HFFc6 (cell line): ENCODE measurements at places on chromosomes 6 and 20. TPM values are rescaled to one million over a fixed set of nuclear protein-coding genes. Genes with fewer than 3 reads are reported as not detected.

Gene HMGN4
- 49.5 to 55.8 TPM (median 50.1 TPM) in 3 replicates for total RNA-seq

DNA sequence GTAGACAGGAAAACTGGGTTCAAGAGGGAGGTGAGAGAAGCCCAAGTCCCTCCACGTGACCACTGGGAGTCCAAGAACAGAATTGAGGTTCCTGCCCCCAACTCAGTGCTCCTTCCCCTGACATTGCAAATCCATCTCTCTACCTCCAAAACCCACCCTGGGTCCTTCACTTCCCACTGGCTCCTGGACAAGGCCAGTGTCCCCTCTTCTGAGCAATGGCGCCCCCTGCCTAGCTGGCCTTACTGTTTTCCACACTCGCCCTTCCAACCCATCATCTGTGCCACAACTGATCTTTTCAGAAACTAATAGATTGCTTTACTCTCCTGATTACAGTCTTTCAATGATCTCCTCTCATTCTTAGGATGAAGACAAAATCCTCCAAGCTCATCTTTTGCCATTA is 200.3 kb downstream of the ANKRD60 start:
- peaks cover 9% of the 10 kb centered on the region for H3K27me3 ChIP-seq
- H3K4me1 ChIP-seq = no peaks in the 10 kb centered on the region; the same call in 1 of the 2 replicates

GRCh38 chr20:33284284-33284683 is 1.3 kb downstream of the BPIFB1 start:
- no peak overlapping the region for H3K4me3 ChIP-seq
- no peak overlapping the region for H3K27ac ChIP-seq
- no peaks in the 10 kb centered on the region for H3K36me3 ChIP-seq

GRCh38 chr6:33123732-33124524 is 48.1 kb downstream of the HLA-DPB1 start:
- peaks cover 10% of the 10 kb centered on the region for H3K36me3 ChIP-seq
- no peaks in the 10 kb centered on the region for H3K4me1 ChIP-seq
- no peak overlapping the region for H3K4me3 ChIP-seq

Gene MYCT1
- total RNA-seq = 0.39 and 1.7 TPM in 2 replicates

DNA sequence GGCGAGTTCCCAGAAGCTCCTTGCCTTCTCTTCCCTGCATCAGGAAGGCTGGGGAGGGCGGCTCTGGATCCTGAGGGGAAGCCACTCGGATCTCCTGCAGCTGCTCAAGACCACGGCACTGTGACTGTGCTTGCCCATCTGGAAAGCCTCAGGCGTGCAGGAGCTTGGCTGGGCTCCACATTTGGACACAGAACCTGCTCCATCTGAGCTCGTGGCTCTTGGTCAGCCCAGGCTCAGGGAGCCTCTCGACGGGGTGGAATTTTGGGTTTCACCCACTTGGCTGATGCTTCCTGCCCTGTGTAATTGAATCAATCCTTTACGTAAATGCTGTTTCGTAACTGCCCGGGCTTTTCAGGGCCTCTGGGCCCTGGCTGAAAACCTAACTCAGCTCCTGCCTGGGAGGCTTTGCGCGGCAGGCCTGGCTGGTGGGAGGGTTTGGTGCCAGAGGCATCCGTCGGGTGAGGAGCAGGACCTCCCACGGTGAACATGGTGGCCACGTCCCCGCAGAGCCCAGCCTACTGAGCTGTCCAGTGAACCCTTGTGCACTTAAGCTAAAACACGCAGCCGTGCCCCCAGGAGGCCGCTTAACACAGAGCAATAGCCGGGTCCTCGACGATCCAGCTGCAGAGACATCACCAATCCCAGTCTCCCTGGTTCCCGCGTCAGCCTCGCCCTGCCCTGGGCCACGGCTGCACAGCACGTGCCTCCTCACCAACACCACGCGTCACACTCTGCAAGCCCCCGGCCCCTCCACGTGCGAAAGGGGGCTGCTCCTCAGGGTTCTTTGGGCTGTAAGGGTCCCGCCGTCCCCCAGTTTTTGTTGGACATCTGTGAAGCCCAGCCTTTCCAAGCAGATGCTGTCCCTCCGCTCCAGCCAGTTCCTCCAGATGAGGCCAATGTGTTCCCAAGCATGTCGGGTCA is 241.0 kb downstream of the DLL1 start:
- no peaks in the 10 kb centered on the region for H3K4me1 ChIP-seq
- H3K4me3 ChIP-seq = no peak overlapping the region
- H3K27me3 ChIP-seq = peaks cover 4% of the 10 kb centered on the region; the same call in 1 of the 2 replicates
- H3K27ac ChIP-seq = no peak overlapping the region
- peaks cover 14% of the 10 kb centered on the region for H3K36me3 ChIP-seq
- DNase-seq = no peak

Gene SCUBE3
- 42.8 to 71.6 TPM (median 67.6 TPM) in 3 replicates for total RNA-seq

- no peak overlapping the region for H3K4me3 ChIP-seq
- DNase-seq = no peak
- H3K27me3 ChIP-seq = no peaks in the 10 kb centered on the region; the same call in 1 of the 2 replicates
- no peak overlapping the region for H3K27ac ChIP-seq
Measured at GRCh38 chr20:10561302-10561701, 112.5 kb downstream of the JAG1 start.

Gene HLA-DRB5
- not detected in 3 replicates for total RNA-seq

DNA sequence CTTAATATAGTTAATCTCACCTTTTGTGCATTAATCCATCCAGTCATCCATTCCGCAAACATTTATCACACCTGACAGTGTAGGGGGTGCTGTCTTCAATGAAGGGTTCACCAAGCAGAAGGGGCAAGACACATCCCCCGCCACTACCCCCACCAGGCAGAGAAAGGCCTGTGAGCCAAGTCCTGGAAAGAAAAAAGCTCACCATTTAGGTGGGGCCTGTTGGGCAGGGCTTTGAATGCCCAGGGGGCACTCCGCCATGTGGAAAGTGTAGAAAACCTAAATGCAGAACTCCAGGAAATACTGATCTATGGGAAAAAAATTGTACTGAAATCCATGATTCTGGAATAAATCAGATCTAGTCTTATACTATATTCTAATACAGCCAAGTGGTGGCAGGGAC is 4.8 kb upstream of the STX16 start:
- peaks cover 50% of the 10 kb centered on the region for H3K4me1 ChIP-seq
- H3K27me3 ChIP-seq = peaks cover 7% of the 10 kb centered on the region
- no peak overlapping the region for H3K4me3 ChIP-seq
- peaks cover 4% of the 10 kb centered on the region for H3K36me3 ChIP-seq
- no peak for DNase-seq

DNA sequence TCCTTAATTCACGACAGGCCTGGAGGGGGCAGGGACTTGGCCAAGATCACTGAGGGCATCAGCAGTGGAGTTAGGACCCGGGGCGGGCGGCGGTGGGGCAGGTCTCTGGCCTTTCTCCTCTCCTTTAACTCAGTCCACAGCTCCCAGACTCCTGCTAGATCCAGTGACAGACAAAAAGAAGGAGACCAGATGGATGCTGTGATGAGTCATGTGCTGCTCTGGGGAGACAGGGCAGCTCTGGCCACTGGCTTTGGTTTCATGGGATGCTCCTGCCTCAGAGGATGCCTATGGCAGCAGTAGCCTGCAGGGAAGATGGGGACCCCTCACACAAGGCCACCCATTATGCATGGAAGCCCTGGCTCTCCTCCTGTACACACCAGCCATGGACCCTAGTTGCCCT is 20.5 kb downstream of the EPB41L1 start:
- no peak overlapping the region for H3K4me3 ChIP-seq
- no peak overlapping the region for H3K27ac ChIP-seq
- no peaks in the 10 kb centered on the region; the same call in 1 of the 2 replicates for H3K27me3 ChIP-seq
- peak; percentile 41 for DNase-seq

Gene VWA7
- total RNA-seq = 0.63 to 0.99 TPM (median 0.83 TPM) in 3 replicates

DNA sequence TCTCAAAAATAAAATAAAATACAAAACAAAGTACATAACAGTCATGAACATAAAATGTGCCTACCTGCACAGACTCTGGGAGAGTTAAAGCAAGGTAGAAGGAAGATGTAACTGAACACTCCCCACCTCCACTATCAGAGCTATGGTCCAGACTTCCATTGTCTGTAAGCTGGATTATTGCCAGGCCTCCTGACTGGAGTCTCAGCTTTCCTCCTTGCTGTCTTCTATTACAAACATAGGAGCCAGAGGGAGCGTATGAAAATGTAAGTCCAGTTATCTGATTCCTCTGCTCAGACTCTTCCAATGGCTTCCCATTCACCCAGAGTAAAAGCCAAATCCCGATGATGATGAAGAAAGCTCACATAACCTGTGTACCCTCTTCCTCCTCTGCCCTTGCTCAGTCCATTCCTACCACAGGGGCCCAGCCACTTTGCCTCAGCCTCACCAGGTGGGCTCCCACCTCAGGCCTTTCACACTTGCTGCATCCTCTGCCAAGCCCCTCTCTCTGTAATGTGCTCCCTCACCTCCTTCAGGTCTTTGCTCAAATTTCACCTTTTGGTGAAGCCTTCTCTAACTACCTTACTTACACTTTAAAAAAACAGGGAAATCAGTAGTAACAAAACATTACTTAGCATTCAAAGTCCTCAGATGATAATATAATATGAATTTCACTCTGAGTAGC is 194.1 kb downstream of the RIMS1 start:
- DNase-seq = no peak
- no peaks in the 10 kb centered on the region for H3K4me1 ChIP-seq
- no peak overlapping the region for H3K4me3 ChIP-seq

GRCh38 chr6:107713563-107713962 is 110.5 kb downstream of the SCML4 start:
- H3K27me3 ChIP-seq = peaks cover 20% of the 10 kb centered on the region
- peaks cover 21% of the 10 kb centered on the region for H3K4me1 ChIP-seq
- no peaks in the 10 kb centered on the region for H3K36me3 ChIP-seq
- DNase-seq = no peak

Gene MAN1A1
- 0.13 to 0.67 TPM (median 0.55 TPM) in 3 replicates for total RNA-seq

- H3K27me3 ChIP-seq = peaks cover 2% of the 10 kb centered on the region
- peak overlapping the region; percentile 47 for H3K4me3 ChIP-seq
- H3K27ac ChIP-seq = peak overlapping the region; percentile 84
- no peaks in the 10 kb centered on the region for H3K36me3 ChIP-seq
Measured at GRCh38 chr20:36128463-36129159, 25.9 kb upstream of the EPB41L1 start.

Gene GPR6
- total RNA-seq = not detected in 3 replicates

GRCh38 chr6:29853245-29853644 is 25.6 kb downstream of the HLA-G start:
- DNase-seq = no peak
- no peak overlapping the region for H3K27ac ChIP-seq
- no peak overlapping the region for H3K4me3 ChIP-seq
- H3K36me3 ChIP-seq = no peaks in the 10 kb centered on the region
- H3K4me1 ChIP-seq = no peaks in the 10 kb centered on the region

- no peaks in the 10 kb centered on the region for H3K4me1 ChIP-seq
- peaks cover 36% of the 10 kb centered on the region for H3K27me3 ChIP-seq
- no peaks in the 10 kb centered on the region for H3K36me3 ChIP-seq
Measured at GRCh38 chr6:29916741-29917140, 25.6 kb upstream of the HLA-A start.

DNA sequence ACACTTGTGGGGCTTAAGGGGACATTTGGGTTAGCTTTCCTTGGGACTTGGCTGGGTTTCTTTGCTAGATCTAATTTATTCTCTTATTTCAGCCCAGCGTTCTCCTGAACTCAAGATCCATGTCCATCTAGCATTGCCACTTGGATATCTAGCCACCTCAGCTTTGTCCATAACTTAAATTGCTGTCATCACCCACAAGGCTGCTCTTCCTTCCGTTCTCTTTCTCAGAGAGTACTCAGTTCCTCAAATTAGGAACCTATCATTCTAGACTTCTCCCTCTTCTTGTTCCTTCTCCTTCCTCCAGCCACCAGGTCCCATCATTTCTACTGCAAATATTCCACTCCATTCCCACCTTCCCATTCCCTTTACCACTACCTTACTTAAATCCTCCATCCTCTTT is 4.3 kb downstream of the SMIM26 start:
- H3K27me3 ChIP-seq = peaks cover 2% of the 10 kb centered on the region; the same call in 1 of the 2 replicates
- H3K27ac ChIP-seq = no peak overlapping the region
- DNase-seq = no peak

Gene SNX21
- 23.1 to 24.2 TPM (median 24.2 TPM) in 3 replicates for total RNA-seq

Gene OR2B6
- not detected in 2 replicates for total RNA-seq

- no peaks in the 10 kb centered on the region for H3K36me3 ChIP-seq
- no peak for DNase-seq
- H3K4me3 ChIP-seq = no peak overlapping the region
- no peaks in the 10 kb centered on the region for H3K4me1 ChIP-seq
Measured at GRCh38 chr6:98636941-98637340, 197.4 kb upstream of the POU3F2 start.

DNA sequence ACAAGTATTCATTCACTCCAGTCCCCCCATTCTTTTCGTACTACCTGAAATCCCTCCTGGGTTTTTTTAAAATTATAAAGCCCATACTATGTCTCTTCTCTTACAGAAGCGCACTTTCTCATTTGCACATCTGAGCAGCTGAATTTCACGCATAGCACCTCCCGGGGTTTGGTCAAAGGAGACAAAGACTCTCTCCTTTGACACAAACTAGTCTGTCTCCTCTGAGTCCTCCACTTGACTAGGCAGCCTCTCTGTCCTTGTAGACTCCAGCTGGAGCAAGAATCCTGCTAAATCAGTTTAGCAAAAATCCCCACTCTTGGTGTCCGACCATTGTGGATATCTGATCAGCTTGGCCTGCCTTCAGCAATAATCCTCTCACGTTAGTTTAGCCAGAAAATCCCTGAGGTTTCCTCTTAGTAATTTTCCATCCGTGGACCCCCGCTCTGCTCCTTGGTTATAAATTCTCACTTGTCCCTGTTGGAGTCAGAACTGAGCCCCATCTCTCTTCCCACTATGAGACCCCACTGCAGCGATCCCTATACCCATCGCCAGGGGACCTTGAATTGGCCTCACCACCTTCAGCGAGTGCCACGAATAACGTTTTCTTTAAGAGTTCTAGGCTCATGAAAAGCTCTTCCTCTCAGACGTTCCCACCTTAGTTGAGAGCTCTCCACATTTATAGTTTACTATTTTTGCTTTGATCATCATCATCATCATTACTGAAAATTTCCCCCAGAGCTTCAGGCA is 29.0 kb downstream of the PDYN start:
- H3K4me3 ChIP-seq = peak overlapping the region; percentile 79
- H3K4me1 ChIP-seq = peaks cover 21% of the 10 kb centered on the region
- no peaks in the 10 kb centered on the region for H3K36me3 ChIP-seq
- no peak overlapping the region for H3K27ac ChIP-seq
- no peak for DNase-seq

Gene SNTA1
- 13.6 to 23.7 TPM (median 14.9 TPM) in 3 replicates for total RNA-seq

Gene GLO1
- total RNA-seq = 81.0 to 110 TPM (median 98.9 TPM) in 3 replicates

- no peak for DNase-seq
- H3K36me3 ChIP-seq = no peaks in the 10 kb centered on the region
- no peaks in the 10 kb centered on the region; the same call in none of the 2 replicates for H3K27me3 ChIP-seq
- no peak overlapping the region for H3K4me3 ChIP-seq
- no peak overlapping the region for H3K27ac ChIP-seq
Measured at GRCh38 chr6:2435323-2435722, 189.9 kb upstream of the GMDS start.
